ENCODE measurements at places on chromosomes 1 and 21. TPM values are rescaled to one million over a fixed set of nuclear protein-coding genes. Genes with fewer than 3 reads are reported as not detected.

Gene LRRC38
- 0.37 TPM for polyA plus RNA-seq

Gene TAF5L
- polyA plus RNA-seq: 8.4 TPM

Gene CCDC18
- polyA plus RNA-seq: 1.4 TPM

Gene SPRR2F
- polyA plus RNA-seq: not detected

Gene RAVER2
- polyA plus RNA-seq: 42.7 TPM

Gene LEMD1
- polyA plus RNA-seq: 0.46 TPM

Gene OR14K1
- not detected for polyA plus RNA-seq

Gene CCDC17
- 8.3 TPM for polyA plus RNA-seq

Gene SF3B4
- polyA plus RNA-seq: 34.3 TPM

Gene PCBP3
- polyA plus RNA-seq: 0.81 TPM

Gene NOS1AP
- polyA plus RNA-seq: 2.1 TPM

Gene IL22RA1
- polyA plus RNA-seq: 29.1 TPM

Gene EPHB2
- polyA plus RNA-seq: 52.5 TPM
